ENCODE measurements at places on chromosomes 11 and 22.

DNA sequence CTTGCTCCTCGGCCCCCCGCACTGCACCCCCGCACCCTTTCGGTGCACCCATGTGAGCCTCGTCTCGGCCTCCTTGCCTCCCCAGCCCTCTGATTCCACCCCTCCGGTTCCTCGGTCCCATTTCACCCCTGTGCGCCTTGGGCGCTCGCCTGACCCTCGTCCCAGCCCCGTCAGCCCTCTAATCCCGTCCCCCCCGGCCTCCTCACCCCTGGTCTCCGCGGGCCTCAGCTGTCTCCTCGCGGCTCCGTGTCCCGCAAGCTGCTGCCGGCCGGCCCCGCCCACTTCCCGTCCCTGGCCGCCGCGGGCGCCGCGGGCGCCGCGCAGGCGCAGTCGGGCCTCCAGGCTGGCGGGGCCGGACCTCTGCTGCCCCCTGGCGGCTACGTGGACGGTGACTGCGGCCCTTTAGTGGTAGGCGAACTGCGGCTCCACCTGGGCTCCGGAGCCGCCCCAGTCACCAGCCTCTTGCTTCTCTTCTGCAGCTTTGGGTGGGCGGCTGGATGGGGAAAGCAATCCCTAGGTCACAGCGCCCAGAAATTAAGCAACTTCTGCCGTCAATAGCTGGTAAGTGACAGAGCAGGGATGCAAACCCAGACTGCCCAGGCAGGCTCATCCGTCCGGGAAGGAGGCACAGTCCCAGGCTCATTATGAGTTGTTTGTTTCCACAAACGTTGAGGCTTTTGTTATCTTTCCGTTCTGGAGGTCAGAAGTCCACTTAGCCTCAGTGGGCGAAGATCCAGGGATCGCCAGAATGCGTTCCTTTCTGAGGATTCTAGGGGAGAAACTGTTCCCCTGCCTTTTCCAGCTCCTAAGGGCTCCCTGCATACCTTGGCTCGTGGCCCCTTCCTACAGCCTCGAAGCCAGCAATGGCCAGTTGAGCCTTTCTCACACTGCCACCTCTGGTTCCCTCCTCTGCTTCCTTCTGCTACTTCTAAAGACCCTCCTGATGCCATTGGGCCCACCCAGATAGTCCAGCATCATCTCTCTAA, at the start of gene PPM1F:
Gene PPM1F (minus strand): TSS at position 263 of the 986 bp plus-strand sequence. CDS start 6,800 bp downstream, outside the sequence.
- peak; percentile 91 for DNase-seq

GRCh38 chr11:87101956-87102580, 64.3 kb downstream of the TMEM135 start:
- no peak for DNase-seq

DNA sequence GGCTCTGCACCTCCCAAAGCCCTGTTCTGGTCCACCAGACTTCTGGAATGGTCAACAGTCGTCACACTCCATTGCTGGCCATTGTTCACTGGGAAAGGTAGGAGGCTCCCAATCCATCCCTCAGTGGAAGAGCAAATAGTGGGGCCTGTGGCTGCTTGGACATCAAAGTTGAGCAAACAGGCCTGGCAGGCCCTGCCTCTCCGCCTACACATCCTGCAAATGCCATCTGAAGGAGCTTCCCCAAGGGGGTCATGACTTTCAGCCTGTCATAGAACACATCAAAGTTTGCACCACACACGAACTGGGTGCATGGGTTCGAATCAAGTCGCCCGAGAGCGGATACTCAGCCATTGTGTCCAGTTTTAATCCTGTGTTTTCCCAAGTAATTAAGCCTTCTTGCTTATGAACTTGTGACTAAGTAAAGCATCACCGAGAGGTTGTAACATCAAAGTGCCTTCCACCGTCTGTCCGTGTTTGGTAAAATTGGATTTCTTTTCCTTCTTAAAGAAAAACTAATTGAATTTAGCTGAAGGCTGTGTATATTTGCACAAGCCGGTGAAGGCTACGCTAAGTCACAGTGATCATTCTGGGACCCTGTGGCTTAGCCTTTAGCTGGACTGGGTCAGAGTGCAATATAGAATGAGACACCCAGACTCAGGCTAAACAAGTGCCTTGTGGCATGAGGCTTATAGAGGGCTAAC, 36.1 kb downstream of the CLPB start:
- DNase-seq: no peak

DNA sequence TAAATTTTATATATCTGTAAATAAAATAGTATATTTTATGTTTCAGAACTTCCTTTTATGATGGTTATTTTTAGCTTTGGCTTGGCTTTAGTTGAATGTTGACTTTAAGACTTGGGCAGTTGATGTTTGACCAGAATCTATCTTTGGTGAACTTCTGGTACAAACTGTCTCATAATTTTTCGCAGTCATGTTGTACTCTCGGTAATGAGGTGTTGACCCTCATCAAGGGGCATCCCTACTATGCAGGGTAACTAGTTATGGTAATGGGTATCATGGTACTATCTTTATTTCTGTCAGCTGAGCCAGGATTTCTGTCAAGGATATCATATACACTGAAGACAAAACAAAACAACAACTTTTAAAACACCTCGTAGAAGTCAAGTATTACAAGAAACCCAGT, 67.7 kb downstream of the NXPE2 start:
- no peak for DNase-seq

- no peak for DNase-seq
Measured at GRCh38 chr11:82557274-82557673, 176.4 kb downstream of the FAM181B start.

- no peak for DNase-seq
Measured at GRCh38 chr11:26806219-26806618, 84.4 kb upstream of the SLC5A12 start.

DNA sequence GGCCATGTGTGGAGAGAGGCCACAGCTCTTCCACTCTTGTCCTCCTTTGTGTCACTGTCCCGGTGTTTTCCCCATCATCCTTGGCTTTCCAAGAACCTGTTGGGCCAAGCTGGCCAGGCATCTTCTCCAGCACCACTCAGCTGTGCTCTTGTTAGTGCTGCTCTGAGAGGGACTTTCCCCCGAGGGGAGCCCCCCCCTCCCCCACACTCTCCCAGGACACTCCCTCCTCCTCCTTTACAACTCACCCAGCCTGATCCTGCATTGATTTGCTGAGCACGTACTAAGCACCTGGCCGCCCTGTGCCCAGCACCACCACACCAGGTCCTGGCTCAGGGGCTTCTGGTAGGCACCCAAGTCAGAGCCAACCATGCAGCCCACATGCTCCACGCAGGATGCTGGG, 13.2 kb downstream of the TP53AIP1 start:
- no peak for DNase-seq

Measured in mucosa of descending colon (tissue), 3 donors.